ENCODE measurements at places on chromosomes 13 and 19.

- DNase-seq: no peak
Observed at GRCh38 chr13:80524447-80525215, 183.7 kb upstream of the SPRY2 start.

DNA sequence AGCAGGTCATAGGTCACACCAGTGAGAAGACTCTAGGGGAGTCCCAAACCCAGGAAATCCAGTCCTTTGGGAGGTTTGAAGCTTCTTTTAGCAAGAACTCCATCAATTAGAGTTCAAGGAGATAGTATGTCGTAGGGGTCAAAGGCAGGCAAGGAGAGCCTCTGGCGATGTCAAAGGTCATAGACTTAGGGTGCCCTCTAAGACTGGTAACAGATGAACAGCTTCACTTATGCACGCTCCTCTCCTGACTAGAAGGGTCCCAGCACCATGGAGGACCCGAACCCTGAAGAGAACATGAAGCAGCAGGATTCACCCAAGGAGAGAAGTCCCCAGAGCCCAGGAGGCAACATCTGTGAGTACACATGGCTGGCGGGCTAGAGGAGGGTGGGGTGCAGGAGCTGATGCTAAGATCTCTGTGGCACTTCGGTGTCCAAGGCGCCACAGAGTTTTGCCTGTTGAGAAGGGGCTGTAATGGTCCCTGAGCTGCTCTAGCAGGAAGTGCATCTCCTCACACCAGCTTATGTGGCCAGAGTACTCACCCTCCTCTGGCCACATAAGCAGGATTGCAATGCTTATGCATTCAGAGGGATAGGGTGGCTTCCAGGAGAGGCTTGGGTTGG, 557 bp downstream of the ZNF576 start:
- no peak for DNase-seq

GRCh38 chr19:7545300-7545699, 9.8 kb downstream of the PNPLA6 start:
- DNase-seq: no peak

DNA sequence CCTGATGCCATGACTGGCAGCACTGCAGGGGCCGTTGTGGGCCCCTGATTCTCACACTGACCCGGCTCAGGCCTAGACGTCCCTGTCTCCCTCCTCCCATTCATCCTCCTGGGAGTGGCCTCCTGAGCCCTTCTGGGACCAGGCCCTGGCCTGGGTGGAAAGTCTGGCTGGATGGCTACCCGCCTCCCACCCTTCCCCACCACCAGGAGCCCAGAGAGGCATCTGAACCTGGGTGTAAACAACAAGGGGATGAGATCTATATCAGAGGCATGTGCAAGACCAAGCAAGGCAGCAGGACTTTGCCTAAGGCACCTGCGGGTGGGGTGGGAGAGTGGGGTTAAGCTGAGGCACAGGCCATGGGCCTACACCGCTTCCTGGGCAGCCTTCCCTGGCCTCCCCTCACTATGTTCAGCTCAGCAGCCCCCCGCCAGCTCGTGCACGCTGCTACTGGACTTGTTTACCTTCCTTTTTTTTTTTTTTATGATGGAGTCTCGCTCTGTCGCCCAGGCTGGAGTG, 22.0 kb upstream of the ASPDH start:
- DNase-seq: no peak

GRCh38 chr19:49423985-49424303, 703 bp upstream of the PTH2 start:
- DNase-seq: no peak

GRCh38 chr13:77833331-77833863, 85.2 kb downstream of the EDNRB start:
- DNase-seq: no peak

GRCh38 chr19:50418176-50419021, at the start of gene SPIB:
SPIB (plus strand) TSS chr19:50418938; CDS start chr19:50418963, 25 bp downstream.
- no peak for DNase-seq

DNA sequence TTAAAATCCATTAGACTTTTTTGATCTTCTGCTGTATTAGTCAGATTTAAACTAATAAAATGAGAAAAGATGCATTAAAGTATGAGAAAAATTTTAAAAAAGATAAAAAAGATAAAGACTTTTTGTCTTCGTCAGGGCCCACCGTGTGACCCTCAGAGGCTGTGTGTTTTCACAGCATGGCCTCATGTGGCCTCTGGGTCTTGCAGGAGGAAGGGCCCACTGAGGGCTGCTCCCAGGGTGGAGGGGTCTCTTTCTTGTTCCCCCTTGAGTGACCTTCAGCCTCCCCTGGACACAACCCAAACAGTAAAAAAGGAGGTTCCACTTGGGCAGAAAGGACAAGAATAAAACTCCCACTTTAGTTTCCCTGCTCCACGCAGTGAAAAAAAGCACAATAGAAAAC, 57.1 kb upstream of the RANBP3 start:
- DNase-seq: no peak

DNA sequence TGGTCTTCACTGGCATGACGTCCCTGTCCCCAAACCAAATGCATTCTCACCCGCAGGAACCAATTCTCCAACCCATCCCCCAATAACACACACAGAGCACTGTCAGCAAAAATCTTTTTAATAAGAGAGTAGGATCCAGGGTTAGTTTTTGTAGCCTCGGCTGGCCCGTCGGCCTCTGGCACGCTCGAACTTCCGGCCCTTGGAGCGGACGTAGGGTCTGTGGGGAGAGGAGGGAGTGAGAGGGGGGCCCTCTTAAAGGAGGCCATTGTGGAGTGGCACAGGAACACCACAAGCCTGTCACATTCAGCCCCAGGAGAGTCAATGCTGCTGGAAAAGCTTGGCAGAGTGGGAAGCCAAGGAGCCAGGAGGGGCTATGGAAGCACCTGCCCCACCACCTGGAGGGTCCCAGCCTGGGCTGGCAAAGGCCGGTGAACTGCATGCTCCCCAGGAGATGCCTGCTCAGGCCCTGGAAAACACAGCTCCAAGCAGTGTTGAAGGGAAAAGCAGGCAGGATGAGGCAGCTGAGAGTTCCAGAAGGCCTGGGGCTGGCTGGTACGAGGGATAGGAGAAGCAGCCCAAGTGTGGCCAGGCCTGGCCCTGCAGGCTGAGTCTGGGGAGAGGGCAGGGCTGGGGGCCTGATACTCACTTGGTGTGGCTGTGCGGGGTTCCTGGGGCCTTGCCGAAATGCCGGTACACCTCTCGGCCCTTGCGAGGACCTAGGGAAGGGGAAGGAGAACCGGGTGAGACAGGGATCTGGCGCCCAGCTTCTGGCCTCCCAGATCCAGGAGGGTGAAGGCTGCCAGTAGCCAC, 560 bp upstream of the FAM83E start:
- no peak for DNase-seq

DNA sequence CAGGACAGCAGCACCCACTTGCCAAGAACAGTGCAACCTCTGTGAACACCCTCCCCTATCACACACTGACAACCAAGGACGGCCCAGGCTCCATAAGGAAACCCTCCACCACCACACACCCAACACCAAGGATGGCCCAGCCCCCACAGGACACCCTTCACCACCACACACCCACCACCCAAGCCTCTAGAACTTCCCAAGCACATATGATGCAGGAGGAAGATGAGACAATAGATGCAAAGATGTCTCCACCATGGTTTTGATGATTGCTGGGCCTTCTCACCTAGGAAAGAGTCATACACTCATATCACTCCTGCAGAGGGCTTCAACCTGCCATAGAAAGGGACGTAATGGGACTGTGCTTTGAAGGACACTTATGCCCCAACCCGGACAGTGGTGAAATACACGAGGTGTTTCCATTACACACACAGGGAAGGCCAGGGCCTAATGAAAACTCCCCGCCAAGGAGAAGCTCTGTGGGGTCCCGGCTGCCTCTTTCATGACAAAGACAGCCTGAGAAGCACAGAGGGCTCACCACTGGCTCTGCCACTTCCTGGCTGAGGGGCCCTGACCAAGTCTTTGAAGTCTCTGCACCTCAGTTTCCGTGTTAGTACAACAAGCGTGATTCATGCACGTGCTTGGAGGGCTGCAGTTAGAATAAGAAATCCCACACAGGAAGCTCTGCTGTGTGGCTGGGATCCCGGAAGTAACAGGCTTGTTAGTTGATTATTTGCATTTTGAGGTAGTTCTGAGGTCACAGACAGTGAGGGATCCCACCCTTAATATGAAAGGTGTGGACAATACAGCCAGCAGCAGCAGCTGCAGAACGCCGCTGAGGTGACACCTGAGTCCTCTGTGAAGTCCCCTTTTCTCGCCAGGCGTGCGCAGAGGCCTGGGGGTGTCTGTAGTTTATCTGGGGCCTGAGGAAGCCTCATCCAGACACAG, 61.9 kb upstream of the ATP12A start:
- no peak for DNase-seq

- no peak for DNase-seq
Observed at GRCh38 chr13:113186061-113186900, 22.2 kb downstream of the PCID2 start.

GRCh38 chr13:50521006-50521830, 322.3 kb downstream of the DLEU7 start:
- no peak for DNase-seq

DNA sequence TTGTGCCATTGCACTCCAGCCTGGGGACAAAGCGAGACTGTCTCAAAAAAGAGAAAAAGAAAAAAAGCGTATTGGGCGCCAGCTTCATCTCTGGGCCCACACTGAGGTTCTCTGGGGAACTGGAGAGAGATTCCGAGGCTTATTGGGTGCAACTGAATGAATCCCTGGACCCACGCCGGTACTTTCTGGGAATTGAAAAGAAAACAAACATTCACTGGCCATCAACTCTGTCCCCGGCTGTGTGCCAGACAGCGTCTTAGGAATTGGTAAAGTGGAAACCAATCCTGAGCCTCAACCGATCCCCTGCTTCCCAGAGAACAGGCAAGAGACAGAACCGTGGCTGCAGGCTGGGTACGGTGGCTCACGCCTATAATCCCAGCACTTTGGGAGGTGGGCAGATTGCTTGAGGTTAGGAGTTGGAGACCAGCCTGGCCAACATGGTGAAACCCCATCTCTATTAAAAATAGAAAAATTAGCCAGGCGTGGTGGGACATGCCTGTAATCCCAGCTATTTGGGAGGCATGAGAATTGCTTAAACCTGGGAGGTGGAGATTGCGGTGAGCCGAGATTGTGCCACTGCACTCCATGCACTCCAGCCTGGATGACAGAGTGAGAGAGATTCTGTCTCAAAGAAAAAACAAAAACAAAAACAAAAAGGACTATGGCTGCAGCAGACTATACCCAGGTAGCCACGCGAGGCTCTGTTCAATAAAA, 8.6 kb downstream of the ANO8 start:
- no peak for DNase-seq

DNA sequence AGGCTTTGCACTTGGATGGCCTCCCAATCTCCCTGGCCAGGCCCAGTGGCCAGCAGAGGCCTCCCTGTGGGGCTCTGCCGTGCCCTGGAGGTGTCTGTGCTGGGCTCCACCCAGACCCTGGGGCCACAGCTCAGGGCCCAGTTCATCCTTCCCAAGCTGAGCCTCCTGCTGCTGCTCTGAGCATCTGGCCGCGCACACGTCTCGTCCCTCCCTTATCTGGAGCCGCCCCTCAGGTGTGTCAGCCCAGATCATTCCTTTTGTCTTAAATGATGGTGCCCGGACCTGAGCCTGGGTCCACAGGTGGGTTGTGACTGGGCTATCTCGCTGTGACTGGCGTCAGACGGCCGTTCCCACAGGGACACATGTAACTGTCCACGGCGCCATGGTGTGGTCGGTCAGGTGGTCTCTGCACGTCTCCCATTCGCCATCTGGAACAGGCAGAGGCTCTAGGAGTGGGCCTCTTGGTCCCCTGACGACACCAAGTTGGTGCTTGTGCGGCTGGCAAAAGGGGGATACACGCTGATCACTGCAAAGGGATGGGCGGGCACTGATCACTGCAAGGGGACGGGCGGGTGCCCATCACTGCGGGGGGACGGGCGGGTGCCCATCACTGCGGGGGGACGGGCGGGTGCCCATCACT, 14.3 kb upstream of the ZNF554 start:
- DNase-seq: no peak
